NCI-H69 (cell line): ENCODE measurements at places on chromosomes 1 and 21.

DNA sequence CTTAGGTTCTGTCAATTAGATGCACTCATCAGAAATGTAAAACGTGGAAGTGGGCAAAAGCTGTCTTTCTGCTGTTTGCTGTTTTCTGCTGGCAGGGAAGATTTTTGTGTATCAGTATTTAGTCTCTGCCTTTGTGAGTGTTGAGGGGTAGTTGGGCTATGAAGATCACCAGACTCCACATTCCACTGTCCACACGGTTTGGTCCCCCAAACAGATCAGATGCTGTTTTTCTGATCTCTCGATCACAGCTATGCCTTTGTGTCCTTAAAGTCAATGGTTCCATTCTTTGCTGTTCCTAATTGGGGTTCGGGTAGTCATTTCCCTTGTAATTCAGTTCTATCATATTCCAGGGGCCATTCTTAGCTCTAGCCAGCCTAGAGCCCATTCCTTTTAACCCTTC lies 27.0 kb upstream of the NPL start:
- no peak for DNase-seq

GRCh38 chr21:45404730-45405270 lies at the start of gene COL18A1:
TSS of gene COL18A1 (plus strand) at chr21:45405165. CDS start at chr21:45405231, 66 bp downstream.
- DNase-seq: peak; percentile 79

DNA sequence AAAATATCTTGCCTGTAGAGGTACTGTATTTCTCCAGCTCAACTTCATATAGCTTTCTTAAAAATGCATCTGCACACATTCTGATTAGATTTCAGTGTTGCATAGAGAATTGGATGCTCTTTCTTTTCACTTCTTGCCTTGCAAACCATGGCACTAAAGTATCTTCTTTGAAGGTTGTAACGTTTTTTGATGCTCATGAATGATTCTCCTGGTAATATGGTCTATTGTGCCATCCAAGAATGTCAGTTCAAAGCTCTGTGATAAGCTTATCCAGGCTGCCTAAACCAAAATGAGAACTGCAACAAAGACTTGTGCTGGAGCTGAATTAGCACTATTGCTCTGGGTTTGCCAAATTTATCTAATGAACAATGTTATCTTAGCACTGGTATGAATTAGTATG lies 1.9 kb downstream of the SGIP1 start:
- peak; percentile 1 for DNase-seq

DNA sequence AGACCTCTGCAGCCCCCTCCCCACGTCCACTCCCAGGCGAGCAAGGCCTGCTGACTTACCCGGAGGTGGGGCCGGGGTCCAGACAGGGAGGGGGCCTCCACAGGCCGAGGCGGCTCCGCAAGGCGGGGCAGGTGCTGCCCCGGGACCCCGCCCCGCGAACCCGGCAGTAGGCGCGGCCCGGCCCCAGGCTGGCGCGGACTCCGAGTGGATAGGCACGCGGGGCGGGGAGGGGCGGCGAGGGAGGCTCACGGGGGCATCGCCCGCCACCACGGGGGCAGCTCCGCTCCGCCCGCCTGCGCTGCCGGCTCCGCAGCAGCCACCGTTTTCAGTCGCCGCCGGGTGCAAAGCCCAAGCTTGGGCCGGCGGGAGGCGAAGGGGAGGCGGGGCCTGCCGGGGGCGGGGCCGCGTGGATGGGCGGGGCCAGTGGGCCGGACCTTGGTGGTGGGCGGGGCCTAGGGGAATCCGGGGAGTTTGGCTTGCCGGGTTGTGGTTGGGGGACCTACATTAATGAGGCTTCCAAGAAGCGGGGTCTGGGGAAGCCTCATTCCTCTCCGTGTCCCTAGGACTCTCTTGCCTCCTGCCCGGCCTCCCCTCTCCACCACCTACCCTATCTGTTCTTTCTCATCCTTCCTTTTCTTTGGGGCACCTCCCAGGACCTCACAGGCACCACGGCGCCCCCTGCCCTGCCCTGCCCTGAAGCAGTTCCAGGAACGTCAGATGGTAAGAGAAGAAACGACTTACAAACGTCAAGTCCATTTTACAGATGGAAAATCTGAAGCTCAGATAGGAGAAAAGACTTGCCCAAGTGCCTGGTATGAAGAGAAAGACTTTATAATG lies at the start of gene RIMS3:
RIMS3 (minus strand) TSS at position 348 of the 837 bp plus-strand sequence. CDS start 23,757 bp downstream, outside the sequence.
- DNase-seq: peak; percentile 80

GRCh38 chr21:42534421-42535378 lies 21.0 kb downstream of the SLC37A1 start:
- no peak for DNase-seq

GRCh38 chr1:169511316-169512005 lies 25.7 kb upstream of the SLC19A2 start:
- DNase-seq: no peak

DNA sequence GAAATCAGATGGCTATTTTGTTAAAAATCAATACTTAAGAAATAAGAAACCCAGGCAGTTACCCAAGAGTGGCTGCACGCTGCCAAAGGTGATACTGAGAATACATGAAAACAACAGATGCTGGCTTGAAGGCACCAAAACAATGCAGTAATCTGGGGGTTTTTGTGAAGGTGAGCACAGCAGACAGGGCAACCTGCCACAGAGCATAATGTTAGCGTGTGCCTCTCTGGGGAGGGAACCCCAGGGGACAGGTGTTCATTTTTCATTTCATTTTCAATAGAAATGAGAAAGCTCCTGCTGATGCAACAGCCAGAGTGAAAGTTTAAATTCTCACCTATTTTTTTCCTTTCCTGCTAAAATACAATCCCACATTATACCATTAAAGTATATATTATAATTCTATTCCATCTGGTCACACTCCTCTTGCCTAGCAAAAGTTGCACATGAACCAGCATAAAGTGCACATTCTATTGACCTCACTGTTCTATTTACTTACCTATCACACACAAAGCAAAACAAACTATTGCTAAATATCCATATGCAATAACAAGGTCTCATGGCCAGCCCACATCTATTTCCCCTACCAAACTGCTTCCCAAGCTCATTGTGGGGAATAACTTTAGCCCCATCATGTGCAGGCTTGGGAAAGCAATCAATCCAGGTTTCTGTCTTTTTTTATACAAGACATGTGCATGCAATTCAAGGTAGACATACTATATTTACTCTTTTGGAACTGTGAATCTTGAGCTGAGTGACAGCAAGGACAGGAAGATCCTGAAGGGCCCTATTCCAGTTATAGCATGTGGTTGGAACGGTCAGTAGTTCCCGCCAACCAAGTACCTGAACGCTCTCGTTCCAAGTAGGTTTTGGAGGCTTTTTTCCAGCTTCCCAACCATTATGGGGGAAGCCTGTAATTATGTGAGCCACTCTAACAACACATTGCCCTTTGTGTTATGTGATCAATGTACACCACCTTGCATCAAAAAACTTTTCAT lies 173.6 kb downstream of the RERE start:
- peak; percentile 90 for DNase-seq

DNA sequence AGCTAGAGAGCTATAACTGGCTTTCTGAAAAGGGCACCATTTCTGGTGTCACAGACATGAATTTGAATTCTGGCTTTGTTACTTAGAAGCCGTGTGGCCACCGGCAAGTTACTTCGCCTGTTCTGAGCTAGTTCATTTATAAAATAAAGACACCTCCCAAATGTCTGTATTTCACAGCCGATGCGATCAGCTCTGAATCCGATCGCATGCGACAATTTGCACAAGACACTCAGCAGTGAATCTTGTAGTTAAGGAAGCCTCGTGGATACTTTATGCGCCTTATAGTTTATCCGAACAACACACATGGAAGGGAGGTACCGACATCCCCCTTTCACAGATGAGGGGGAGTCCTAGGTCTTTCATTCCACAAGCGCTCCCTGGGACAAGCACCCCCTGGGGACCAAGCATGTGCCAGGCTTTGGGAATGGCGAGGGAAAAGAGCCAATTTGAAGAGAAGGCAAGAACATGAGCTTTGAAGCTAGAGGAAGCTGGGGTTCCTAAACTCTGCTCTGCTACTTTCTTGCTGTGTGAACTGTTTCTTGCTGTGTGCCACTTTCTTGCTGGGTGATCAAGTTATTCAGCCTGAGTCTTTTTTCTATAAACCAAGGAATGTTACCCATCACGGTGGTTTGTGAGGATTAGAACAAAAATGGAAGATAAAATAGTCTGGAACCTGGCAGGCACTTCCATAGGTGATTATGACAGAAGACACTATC lies 3.9 kb downstream of the ID3 start:
- peak; percentile 86 for DNase-seq

- DNase-seq: peak; percentile 63
Observed at GRCh38 chr1:210377731-210378333, 49.1 kb downstream of the HHAT start.

DNA sequence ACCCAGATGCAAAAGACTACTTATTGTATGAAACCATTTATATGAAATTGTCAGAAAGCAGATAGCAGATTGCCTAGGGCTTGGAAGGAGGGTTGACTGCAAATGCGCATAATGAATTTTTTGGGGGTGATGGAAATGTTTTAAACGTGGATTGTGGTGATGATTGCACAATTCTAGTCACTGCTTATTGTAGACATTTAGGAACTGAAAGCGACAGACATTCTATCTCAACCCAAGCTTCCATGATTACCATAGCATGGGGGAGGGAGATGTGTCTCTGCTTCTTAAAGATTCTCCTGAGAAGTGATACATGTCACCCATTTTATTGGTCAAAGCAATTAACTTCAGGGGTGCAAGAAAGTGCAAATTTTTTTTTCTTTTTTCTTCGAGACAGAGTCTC lies 2.8 kb upstream of the MTF2 start:
- DNase-seq: no peak

- no peak for DNase-seq
Observed at GRCh38 chr1:93124556-93125355, 45.7 kb downstream of the MTF2 start.

- no peak for DNase-seq
Observed at GRCh38 chr1:230278871-230279582, 147.1 kb downstream of the PGBD5 start.

DNA sequence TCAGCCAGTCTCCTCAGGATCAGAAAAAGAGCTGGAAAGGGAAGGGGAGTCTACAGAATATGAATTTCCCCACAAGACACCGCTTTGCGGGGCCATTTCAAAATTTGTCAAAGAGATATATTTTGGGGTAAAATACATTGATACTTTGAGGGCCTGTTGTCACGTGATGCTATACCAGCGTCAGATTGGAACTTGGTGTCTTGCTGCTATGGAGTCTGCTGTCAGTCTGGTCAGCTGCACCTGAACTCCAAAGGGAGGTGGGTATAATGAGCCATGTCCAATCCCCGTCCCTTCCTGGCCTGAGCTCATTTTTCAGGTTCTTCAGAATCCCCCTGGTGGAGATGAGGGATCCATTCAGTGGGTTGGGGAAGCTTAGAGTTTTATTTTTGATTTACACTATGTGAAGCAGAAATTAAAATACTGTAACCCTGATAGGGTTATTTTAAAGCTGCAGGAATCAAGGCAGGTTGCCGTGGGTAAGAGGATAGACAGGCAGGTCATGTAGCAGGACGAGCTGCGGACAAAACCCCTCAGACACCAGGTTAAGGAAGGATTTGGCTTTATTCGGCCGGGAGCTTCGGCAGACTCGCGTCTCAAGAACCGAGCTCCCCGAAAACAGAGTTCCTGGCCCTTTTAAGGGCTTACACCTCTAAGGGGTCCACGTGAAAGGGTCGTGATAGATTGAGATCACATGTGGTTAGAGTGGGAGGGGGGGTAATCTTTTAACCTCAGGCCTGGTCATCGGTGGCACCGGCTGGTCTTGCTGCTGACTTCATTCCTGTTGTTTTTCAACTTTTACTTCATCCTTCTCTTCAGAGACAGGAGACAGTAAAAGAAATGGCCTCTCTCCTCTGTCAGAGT lies 2.2 kb upstream of the POFUT2 start:
- DNase-seq: peak; percentile 17

GRCh38 chr21:38255571-38256117 lies 1.1 kb upstream of the KCNJ15 start:
- no peak for DNase-seq

DNA sequence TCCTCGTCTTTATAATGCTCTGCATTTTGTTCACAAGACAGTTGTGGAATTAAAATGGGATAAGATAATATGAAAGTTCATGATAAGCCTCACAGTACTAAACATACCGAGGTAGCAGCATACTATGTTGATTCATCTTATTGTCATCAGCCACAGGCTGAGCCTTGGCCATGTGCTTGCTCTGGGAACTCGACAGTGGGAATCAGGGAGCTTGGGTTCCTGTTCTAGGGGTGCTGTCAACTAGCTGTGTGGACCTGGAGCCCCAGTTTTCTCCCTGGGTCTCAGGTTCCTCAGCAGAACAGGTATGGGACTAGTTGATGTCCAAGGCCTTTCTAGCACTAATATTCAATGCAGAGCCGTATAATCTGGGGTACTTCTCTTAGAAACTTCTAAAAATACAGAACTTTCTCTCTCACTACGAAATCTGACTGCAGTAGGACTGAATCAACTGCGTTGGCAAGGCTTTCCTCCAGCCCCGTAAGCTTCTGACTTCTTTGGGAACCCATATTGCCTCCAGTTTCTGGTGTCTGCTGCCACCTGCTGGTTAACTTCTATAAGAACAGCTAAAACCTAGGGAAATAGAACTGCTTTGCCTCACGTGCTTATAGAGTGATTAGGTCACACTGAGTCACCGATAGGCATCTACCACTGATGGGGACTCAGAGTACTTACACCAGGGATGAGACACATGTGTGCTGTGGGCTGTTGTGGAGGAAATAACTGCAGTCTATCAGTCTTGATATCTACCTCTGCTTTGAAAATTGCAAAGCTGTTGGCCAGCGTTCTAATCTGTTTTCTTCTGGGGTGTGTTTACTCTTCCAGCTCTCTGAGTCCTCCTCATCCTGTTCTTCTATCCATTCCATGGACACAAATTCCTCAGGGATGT lies 110.9 kb downstream of the RGL1 start:
- DNase-seq: peak; percentile 91

GRCh38 chr1:151540982-151541377 lies 871 bp downstream of the TUFT1 start:
- peak; percentile 60 for DNase-seq

DNA sequence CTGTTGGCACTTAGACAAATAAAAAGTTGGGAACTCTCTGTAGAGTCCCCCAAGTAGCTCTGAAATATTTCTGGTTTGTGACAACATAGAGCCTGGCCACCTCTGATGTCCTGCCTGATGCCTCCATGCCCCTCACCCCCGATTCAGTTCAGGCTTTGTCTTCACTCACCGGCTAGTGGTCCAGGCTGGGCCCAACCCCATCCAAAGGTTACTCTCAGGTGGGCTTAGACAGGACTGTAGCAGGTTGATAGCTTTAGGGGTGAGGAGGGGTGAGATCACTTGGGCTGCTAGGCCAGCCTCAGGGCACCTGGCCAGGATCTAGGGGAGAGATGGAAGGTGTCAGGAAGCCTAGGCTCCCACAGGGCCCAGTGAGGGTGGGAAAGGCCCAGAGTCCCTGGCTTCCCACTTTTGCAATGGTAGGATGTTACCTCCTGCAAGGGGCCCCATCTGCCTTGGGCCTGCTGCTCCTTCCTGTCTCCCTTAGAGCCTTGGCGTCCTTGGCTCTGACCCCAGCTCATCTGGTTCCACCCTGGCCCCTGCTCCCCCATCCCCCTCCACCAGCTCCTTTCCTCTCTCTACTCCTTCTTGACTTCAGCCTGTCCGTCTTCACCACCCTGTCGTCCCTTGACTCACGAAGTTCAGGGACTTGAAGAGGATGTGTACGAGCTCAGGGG lies 6.7 kb downstream of the EPS8L3 start:
- no peak for DNase-seq
